ENCODE measurements at places on chromosomes 5 and 9.

DNA sequence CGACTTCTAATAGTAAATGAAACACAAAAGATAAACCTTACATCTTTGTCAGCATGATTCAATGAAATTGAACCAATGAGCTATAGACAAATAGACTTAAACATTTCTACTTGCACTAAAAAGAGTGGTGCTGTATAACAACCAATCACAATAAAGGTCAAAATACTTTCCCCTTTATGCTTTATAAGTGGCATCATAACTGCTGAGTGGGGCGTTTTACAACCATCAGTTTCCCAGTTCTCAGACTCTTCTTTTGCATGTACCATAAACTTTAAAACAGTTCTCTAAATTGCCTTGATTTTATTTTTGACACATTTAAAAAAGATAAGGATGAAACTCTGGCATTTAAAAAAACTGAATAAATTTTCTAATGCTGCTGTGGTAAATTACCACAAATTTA, 356.2 kb downstream of the NNT start:
- no peak for DNase-seq

DNA sequence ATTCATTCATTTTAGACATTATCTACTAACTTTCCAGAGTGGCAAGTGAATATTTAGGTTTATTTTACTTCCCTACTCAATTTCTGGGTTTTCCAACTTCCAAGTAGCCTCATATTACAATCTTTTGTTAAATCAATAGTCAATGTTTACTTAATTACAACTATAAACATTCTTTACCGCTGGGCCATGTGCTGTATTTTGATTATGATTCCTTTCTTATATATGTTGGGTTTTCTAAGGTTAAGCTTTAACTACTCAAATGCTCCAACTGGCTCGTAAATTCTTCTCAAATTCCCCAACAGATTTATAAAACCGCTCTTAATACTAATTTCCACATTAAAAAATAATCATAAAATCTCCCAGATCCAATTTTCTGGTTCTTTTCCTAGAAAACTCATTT, 110.1 kb upstream of the ABCA1 start:
- DNase-seq = no peak

DNA sequence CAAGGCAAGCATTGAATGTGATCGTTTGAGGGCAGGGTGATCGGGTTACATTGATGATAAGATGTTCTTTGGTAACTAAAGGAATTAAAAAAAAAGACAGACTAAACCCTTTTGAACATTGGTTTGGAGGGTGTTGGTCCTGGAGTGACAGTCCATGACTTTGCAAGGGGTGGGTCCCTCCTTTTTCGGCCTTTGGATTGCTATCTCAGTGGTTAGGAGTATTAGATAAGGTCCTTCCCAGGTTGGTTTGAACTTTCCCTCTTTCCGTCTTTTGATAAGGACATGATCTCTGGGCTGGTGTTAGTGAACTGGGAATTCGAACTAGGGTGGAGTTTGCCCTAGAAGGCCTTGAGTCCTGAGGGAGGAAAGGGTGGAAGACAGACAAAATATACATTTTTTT, 5.4 kb upstream of the ABO start:
- DNase-seq = no peak

DNA sequence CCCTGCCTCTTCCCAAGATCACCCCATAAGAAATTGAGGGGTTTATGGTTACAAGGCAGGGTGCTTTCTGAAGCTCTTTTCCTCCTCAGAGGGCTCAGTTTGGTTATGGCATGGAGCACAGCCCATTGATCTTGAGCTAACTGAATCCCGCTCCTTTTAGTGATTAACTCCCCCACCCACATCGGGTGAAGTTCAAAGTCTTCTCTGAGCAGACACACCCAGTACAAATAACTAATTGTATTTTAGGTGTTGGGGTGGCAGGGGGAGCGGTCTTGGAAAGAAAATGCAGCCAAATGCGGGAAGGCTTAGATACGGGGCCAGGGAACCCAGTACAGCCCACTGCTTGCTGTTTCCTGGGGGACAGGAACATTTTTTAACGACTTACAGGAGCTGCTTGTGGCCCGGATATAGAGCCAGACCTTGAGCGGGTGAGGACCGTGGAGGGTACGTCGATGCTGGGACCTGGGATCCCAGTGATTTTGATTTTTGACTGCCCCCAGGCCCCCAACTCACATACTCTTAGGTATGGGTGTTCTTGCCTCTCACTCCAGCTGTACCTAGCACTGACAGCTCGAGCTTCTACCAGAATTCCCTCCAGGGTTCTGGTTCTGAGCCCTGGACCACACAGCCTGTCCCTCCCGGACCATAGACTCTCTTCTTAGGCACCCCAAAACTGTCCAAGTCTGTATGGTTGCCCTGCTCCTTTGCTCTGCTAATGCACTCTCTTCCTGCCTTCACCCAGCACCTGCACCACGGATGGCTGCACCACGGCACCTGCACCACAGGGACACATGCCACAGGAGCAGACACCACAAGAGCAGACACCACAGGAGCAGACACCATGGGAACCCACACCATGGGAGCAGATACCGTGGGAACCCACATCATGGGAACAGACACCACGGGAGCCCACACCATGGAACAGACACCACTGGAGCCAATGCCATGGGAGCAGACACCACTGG, 18.3 kb upstream of the RXRA start:
- no peak for DNase-seq

- no peak for DNase-seq
These were observed 264.3 kb downstream of the ARRDC3 start for GRCh38 chr5:91118796-91119195.

- DNase-seq = peak; percentile 43
These were observed 1.9 kb downstream of the RAI14 start for GRCh38 chr5:34657988-34658387.

GRCh38 chr9:121197132-121197531, 4.5 kb downstream of the RAB14 start:
- no peak for DNase-seq

Measured in AG08396 (cell line).